Osteocyte (in vitro differentiated cells): ENCODE measurements at places on chromosomes 7 and 10. TPM values are rescaled to one million over a fixed set of nuclear protein-coding genes. Genes with fewer than 3 reads are reported as not detected.

GRCh38 chr7:106563466-106564150 lies 97.3 kb downstream of the CCDC71L start:
- peaks cover 12% of the 10 kb centered on the region for H3K4me1 ChIP-seq
- H3K36me3 ChIP-seq = peaks cover 4% of the 10 kb centered on the region
- no peak overlapping the region for H3K27ac ChIP-seq
- no peak overlapping the region for H3K4me3 ChIP-seq

- no peak for DNase-seq
- H3K4me3 ChIP-seq = no peak overlapping the region
- H3K27ac ChIP-seq = no peak overlapping the region
- H3K36me3 ChIP-seq = no peaks in the 10 kb centered on the region
- H3K4me1 ChIP-seq = peaks cover 7% of the 10 kb centered on the region
- no peaks in the 10 kb centered on the region for H3K27me3 ChIP-seq
Observed at GRCh38 chr10:116157485-116157884, 115.5 kb downstream of the GFRA1 start.

GRCh38 chr7:156003220-156004162 lies 191.2 kb upstream of the SHH start:
- no peaks in the 10 kb centered on the region for H3K36me3 ChIP-seq
- H3K4me3 ChIP-seq = no peak overlapping the region
- H3K27me3 ChIP-seq = no peaks in the 10 kb centered on the region
- no peaks in the 10 kb centered on the region for H3K4me1 ChIP-seq
- no peak overlapping the region for H3K27ac ChIP-seq

AKR1D1 gene
- not detected in 2 replicates for total RNA-seq

RBM28 gene
- 45.6 and 46.1 TPM in 2 replicates for total RNA-seq

DNA sequence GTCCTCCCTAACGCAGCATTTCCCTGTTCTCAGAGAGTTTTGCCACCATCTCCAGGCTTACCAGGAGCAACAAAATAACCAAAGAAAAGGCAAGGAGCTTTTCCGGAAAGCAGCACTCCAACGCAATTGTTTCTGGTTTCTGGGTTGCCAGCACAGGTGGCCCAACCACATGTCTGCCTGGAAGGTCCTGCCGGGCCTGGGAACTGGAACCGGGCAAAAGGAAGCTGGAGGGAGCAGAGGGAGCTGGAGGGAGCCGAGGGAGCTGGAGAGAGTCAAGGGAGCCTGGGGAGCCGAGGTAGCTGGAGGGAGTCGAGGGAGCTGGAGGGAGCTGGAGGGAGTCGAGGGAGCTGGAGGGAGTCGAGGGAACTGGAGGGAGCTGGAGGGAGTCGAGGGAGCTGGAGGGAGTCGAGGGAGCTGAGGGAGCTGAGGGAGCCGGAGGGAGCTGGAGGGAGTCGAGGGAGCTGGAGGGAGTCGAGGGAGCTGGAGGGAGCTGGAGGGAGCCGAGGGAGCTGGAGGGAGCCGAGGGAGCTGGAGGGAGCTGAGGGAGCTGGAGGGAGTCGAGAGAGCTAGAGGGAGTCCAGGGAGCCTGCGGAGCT lies 54.6 kb downstream of the STK32C start:
- H3K36me3 ChIP-seq = no peaks in the 10 kb centered on the region
- H3K4me1 ChIP-seq = peaks cover 1% of the 10 kb centered on the region
- no peak overlapping the region for H3K4me3 ChIP-seq
- DNase-seq = no peak
- H3K27ac ChIP-seq = no peak overlapping the region

RBM48 gene
- total RNA-seq = 14.0 and 15.5 TPM in 2 replicates

DNA sequence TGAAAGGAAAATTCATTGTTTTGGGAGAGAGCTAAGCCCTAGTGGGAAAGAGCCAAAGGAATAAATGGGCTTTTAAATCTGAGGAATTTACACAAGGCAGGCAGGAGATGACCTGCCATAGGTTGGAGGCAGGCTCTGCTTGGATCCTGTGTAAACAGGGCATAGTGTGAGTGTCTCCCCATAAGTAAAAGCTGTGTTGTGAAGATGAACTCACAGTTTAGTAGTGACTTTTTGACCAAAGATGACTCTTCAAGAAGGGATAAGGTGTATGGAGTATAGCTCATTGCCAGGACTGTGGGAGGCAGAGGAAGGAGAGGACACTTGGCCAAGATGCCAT lies 63.2 kb downstream of the KAT6B start:
- no peaks in the 10 kb centered on the region for H3K36me3 ChIP-seq
- H3K4me3 ChIP-seq = no peak overlapping the region
- no peak for DNase-seq
- peaks cover 2% of the 10 kb centered on the region for H3K4me1 ChIP-seq

DNA sequence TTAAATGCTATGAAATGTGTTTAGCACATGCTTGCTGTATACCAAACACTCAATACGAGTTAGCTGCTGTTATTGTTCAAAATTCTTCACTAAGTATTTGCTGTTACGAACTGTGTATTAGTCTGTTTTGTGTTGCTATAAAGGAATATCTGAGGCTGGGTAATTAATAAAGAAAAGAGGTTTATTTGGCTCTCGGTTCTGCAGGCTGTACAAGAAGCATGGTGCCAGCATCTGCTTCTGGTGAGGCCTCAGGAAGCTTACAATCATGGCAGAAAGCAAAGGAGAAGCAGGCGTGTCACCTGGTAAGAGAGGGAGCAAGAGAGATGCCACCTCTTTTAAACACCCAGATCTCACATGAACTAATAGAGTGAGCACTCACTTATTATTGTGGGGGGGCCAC lies 1.6 kb downstream of the UBE2D4 start:
- H3K27me3 ChIP-seq = no peaks in the 10 kb centered on the region
- peaks cover 13% of the 10 kb centered on the region for H3K4me1 ChIP-seq
- H3K36me3 ChIP-seq = peaks cover 2% of the 10 kb centered on the region
- no peak overlapping the region for H3K27ac ChIP-seq
